Effector memory CD4-positive, alpha-beta T cell (primary cell): ENCODE measurements at places on chromosomes 11 and 22.
A peak's percentile ranks its signal among the peaks of the same experiment; 100 is the strongest.

DNA sequence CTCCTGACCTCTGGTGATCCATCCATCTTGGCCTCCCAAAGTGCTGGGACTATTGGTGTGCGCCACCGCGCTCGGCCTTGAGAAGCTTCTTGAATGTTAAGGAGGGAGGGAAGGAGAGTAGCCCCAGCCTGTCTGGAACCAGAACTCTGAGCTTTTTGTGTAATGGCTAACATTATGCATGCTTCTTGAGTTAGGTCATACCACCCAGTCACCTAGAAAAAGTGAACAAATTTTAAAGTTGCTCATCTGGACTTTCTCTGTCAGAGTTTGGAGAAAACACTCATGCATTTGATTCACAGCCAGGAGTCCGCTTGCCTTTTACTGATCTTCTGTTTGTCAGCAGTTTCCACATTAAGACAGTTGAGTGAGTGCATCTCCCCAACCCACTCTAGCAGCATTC lies 82.1 kb downstream of the PPP6R3 start:
- no peak overlapping the region for H3K27ac ChIP-seq
- DNase-seq = no peak

- peaks cover 21% of the 10 kb centered on the region for H3K4me1 ChIP-seq
- no peak overlapping the region for H3K4me3 ChIP-seq
- no peak overlapping the region for H3K27ac ChIP-seq
Measured at GRCh38 chr22:35353318-35353717, 27.6 kb upstream of the HMOX1 start.

- peaks cover 5% of the 10 kb centered on the region for H3K4me1 ChIP-seq
- no peaks in the 10 kb centered on the region for H3K27me3 ChIP-seq
- no peaks in the 10 kb centered on the region for H3K36me3 ChIP-seq
Measured at GRCh38 chr11:107856981-107857517, 1.5 kb downstream of the SLC35F2 start.

DNA sequence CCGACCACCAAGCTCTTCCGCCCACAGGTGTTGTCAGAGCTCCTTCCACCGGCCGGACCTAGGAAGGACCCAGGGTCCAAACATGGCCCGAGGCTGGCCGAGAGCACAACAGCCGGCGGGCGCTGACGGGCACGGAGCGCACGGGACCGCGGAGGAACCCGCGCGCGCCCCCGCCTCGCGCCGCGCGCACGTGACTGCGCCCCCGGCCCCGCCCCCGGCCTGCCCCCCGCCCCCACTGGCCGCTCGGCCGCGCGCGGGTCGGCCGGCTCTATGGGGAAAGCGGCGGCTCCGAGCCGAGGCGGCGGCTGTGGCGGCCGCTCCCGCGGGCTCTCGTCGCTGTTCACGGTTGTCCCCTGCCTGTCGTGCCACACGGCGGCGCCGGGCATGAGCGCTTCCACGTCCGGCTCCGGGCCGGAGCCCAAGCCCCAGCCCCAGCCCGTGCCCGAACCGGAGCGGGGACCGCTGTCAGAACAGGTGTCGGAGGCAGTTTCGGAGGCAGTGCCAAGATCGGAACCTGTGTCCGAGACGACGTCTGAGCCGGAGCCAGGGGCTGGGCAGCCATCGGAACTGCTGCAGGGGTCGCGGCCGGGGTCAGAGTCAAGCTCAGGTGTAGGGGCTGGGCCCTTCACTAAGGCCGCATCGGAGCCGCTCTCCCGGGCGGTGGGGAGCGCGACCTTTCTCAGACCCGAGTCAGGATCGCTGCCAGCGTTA lies at the start of gene OSBP2:
Gene OSBP2 (plus strand): TSS at position 235 of the 711 bp plus-strand sequence. CDS start 36 bp downstream, at position 271.
- H3K4me3 ChIP-seq = peak within 1 kb of the TSS; percentile 75
- no peak within 1 kb of the TSS for H3K27ac ChIP-seq
- DNase-seq = no peak
- H3K36me3 ChIP-seq = no peaks in the 10 kb centered on the region

GRCh38 chr22:48639896-48640748 lies 1187.6 kb downstream of the BRD1 start:
- no peak overlapping the region for H3K4me3 ChIP-seq
- no peaks in the 10 kb centered on the region for H3K36me3 ChIP-seq
- no peaks in the 10 kb centered on the region for H3K4me1 ChIP-seq
- no peak overlapping the region for H3K27ac ChIP-seq
- H3K27me3 ChIP-seq = no peaks in the 10 kb centered on the region
- no peak for DNase-seq

GRCh38 chr22:27877501-27877900 lies 41.6 kb downstream of the PITPNB start:
- H3K4me3 ChIP-seq = no peak overlapping the region
- no peaks in the 10 kb centered on the region for H3K27me3 ChIP-seq
- peaks cover 12% of the 10 kb centered on the region for H3K36me3 ChIP-seq
- no peaks in the 10 kb centered on the region for H3K4me1 ChIP-seq
- H3K27ac ChIP-seq = no peak overlapping the region

DNA sequence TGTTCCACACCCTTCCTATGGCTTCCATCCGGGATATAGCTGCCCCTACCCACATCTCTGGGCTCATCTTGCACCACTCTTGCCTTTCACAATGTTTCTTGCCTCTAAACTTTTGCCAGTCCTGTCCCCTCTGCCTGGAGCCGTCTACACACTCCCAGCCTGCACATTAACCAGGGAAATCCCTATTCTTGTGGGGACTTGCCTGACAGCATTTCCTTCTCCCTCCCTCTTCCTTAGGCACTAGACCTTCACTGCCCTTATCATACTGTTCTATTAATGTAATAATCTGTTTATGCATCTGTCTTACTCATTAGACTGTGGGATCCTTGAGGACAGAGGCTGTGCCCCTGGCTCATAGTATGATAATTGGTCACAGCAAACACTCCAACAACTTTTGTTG lies 5.8 kb upstream of the TTC12 start:
- peaks cover 5% of the 10 kb centered on the region for H3K4me1 ChIP-seq
- H3K36me3 ChIP-seq = no peaks in the 10 kb centered on the region
- H3K4me3 ChIP-seq = no peak overlapping the region

DNA sequence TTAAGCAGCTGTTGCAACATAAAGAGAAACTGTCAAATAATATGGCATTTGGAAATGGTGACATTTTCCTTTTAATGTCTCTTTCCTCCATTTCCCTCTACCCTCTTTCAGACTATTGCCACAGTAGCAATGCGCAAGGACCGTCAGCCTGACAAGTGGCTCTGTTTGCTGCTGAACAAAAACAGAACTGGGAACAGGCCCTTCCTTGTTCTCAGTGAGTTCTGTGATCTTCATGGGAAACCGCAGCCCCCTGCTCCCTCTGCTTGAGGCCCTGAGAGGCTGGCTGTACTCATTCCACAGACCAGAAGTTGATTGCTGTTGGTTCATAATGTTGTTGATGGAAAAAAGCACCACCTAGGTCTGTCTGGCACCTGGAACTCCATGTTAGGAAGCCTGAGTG lies 559.7 kb downstream of the OPCML start:
- H3K4me1 ChIP-seq = no peaks in the 10 kb centered on the region
- no peaks in the 10 kb centered on the region for H3K36me3 ChIP-seq
- no peak overlapping the region for H3K4me3 ChIP-seq

- DNase-seq = no peak
- H3K27ac ChIP-seq = no peak overlapping the region
- no peaks in the 10 kb centered on the region for H3K36me3 ChIP-seq
- H3K27me3 ChIP-seq = no peaks in the 10 kb centered on the region
- no peak overlapping the region for H3K4me3 ChIP-seq
- H3K4me1 ChIP-seq = no peaks in the 10 kb centered on the region
Measured at GRCh38 chr11:110778343-110778742, 66.1 kb upstream of the ARHGAP20 start.

- no peak overlapping the region for H3K4me3 ChIP-seq
- H3K27me3 ChIP-seq = no peaks in the 10 kb centered on the region
- H3K36me3 ChIP-seq = no peaks in the 10 kb centered on the region
- no peaks in the 10 kb centered on the region for H3K4me1 ChIP-seq
- no peak overlapping the region for H3K27ac ChIP-seq
Measured at GRCh38 chr22:27585141-27585540, 216.4 kb downstream of the MN1 start.

DNA sequence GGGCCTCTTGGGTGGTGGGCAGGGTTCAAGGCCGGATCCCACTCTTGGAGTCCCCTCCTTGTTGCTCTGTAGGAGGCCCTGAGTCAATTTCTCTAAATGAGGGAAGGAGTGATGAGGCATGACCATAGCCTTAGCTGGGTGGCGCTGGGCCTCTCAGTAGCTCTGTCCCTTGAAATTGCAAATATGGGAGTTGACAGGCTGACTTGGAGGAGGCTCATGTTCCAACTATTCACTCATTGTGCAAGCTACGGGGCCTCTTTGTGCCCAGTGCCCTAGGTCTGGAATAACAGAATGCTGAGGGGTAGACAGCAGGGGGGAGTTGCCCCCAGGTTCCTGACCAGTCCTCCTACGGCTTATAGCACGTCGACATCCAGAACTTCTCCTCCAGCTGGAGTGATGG lies 8.0 kb downstream of the SELENOM start:
- H3K36me3 ChIP-seq = no peaks in the 10 kb centered on the region
- no peak for DNase-seq
- no peaks in the 10 kb centered on the region for H3K27me3 ChIP-seq
- no peak overlapping the region for H3K4me3 ChIP-seq

DNA sequence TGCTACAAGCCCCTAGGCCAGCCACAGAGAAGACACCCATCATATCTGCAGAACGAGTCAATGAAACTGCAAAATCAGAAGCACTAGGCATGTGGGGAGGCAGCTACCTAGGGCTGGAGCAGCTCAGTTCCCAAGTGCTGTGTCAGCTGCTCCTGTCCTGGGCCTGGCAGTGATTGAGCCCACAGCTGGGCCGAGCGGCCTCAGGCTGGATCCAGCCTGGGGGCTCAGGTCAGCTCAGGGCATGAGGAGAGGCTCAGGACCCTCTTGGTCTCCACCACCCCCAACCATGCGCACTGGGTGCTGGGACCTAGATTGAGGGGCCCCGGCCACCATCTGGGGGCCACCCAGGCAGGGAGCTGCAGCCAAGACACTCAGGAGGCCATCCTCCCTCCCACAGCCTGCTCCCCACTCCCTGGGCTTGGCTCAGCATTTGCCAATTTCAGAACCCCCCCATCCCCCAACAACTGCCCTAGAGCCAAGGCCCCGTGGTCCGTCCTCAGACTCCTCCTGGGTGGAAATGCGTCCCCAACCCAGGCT lies 2.4 kb upstream of the TNNT3 start:
- H3K27ac ChIP-seq = no peak overlapping the region
- no peaks in the 10 kb centered on the region for H3K4me1 ChIP-seq
- no peaks in the 10 kb centered on the region for H3K36me3 ChIP-seq

DNA sequence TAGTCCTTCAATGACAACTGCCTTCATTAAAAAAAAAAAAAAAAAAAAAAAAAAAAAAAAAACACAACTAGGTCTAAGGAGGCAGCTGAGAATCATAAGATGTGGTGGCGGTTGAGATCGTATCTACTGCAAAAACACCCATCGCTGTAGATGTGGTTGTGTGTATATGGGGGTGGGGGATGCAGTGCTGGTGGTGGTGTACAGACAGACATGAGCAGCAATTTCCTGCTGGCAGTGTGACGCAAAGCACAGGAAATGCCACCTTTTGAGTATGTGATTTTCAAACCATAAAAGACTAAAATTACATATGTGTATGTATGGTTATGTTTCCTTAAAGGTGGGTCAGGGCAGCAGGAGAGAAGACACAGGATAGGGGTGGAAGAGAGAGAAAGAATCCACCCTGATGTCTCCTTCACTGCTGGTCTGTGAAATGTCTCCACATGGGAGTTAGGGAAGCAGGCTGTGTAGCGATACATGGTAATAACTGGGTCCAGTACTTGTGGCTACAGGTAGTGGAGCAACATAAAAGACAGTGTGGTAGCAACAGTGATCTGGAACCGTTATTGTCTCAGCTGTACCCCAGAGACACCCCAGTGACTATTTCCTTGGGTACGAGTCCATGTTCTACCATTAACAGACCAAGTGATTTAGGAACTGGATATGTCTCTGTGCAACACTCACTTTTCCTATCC lies 57.9 kb downstream of the SYTL2 start:
- peak overlapping the region; percentile 27 for H3K4me3 ChIP-seq
- peak overlapping the region; percentile 79 for H3K27ac ChIP-seq
- peaks cover 67% of the 10 kb centered on the region for H3K4me1 ChIP-seq
- no peaks in the 10 kb centered on the region for H3K36me3 ChIP-seq

- no peak overlapping the region for H3K27ac ChIP-seq
- H3K4me1 ChIP-seq = no peaks in the 10 kb centered on the region
- no peak for DNase-seq
Measured at GRCh38 chr22:19621373-19622060, 92.8 kb upstream of the SEPTIN5 start.

- no peak overlapping the region for H3K4me3 ChIP-seq
- DNase-seq = no peak
- no peaks in the 10 kb centered on the region for H3K36me3 ChIP-seq
- no peaks in the 10 kb centered on the region for H3K27me3 ChIP-seq
Measured at GRCh38 chr11:107720303-107720774, 8.5 kb upstream of the SLN start.

DNA sequence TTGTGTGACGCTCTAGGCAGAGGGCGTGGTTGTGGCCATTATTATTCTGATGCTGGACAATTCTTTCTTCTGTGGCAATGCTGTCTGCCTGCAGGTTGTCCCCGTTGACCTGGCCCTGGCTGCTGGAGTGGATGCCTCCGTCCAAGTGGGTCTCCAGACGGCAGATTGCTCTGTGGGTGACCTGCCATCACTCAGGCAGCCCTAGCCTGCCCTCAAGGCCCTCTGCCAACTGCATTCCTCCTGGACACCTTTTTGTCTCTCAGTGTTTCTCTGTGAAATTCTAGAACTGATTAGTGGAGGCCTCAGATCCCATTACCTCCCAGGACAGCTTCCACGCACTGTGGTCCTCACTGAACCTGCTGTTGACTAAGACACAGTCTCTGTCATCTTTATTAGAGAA lies 86.7 kb downstream of the TBC1D22A start:
- H3K36me3 ChIP-seq = no peaks in the 10 kb centered on the region
- no peak overlapping the region for H3K27ac ChIP-seq
- no peaks in the 10 kb centered on the region for H3K27me3 ChIP-seq
- H3K4me3 ChIP-seq = no peak overlapping the region
- no peaks in the 10 kb centered on the region for H3K4me1 ChIP-seq

GRCh38 chr11:3121416-3121815 lies 43.7 kb downstream of the OSBPL5 start:
- no peak overlapping the region for H3K27ac ChIP-seq
- DNase-seq = no peak
- H3K36me3 ChIP-seq = no peaks in the 10 kb centered on the region
- no peaks in the 10 kb centered on the region for H3K27me3 ChIP-seq
- H3K4me1 ChIP-seq = no peaks in the 10 kb centered on the region
- H3K4me3 ChIP-seq = no peak overlapping the region

DNA sequence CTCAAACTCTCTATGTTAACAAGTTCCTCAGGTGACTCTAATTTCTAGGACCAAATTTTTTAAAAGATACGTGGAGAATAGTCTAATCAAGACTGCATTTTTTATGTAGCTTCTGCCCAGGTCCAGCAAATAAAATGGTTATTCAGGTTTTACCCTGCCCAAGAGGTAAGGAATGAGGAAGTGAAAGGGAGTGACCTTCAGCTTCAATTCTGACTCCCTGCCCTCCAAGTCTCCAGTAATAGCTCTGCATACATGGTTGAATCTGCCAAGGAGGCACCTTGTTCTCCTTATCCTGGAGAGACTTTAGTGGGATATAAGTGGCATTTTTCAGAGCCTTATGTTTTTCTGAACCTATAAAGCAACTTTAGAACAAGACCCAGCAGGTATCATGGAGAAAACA lies 15.5 kb downstream of the MUC15 start:
- H3K4me3 ChIP-seq = no peak overlapping the region
- no peak overlapping the region for H3K27ac ChIP-seq
- DNase-seq = no peak
- H3K4me1 ChIP-seq = no peaks in the 10 kb centered on the region
- H3K27me3 ChIP-seq = no peaks in the 10 kb centered on the region
- no peaks in the 10 kb centered on the region for H3K36me3 ChIP-seq

- DNase-seq = no peak
- no peaks in the 10 kb centered on the region for H3K27me3 ChIP-seq
- H3K4me3 ChIP-seq = no peak overlapping the region
- H3K4me1 ChIP-seq = no peaks in the 10 kb centered on the region
- H3K36me3 ChIP-seq = no peaks in the 10 kb centered on the region
Measured at GRCh38 chr11:22792497-22792896, 37.1 kb downstream of the SVIP start.
